T-helper 17 cell (primary cell): ENCODE measurements at places on chromosomes 7 and 10.

DNA sequence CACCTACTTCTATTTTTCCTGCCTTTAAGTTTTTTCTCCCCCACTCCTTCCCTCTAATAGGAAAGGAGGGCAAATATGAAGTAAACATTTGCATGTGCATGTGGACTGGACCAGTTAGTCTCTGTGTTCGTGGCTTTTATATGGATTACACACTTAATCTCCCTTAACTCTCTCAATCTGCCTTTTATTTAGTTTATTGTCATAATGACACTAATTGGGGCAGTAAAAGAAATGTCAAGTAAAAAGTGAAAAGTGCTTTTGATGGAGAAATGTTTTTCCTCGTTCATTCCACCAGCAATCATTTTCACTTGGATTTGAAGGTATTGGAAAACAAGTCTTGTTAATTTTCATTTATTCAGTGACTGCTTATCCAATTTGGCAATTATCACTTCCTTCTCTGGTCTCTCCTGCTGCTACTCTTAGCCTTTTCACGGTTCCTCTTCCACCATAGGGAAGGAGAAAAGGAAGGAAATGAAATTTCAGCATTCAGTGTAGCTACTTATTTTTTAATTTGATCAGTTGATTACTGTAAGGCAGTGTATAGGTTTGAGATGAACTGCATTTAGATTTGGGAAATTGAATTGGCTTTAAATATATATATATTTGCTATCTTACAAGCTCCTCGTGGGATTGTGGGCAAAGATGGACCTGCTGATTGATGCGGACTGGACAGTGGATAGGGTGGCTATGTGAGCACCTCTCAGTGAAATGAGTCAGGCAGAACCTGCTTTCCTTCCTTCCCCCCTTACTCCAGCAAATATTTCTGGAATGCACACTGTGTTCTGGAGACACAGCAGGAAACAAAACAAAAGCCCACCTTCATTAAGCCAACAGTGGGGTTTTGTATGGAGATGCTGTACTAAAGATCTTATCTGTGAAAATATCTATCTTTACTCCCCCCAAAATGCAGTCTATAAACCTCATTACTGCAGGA, 77.5 kb downstream of the LRRC4 start:
- DNase-seq: no peak

GRCh38 chr10:8544057-8544380, 489.5 kb downstream of the GATA3 start:
- no peak for DNase-seq

- DNase-seq: no peak
Measured at GRCh38 chr7:16779051-16779450, 25.5 kb downstream of the TSPAN13 start.

DNA sequence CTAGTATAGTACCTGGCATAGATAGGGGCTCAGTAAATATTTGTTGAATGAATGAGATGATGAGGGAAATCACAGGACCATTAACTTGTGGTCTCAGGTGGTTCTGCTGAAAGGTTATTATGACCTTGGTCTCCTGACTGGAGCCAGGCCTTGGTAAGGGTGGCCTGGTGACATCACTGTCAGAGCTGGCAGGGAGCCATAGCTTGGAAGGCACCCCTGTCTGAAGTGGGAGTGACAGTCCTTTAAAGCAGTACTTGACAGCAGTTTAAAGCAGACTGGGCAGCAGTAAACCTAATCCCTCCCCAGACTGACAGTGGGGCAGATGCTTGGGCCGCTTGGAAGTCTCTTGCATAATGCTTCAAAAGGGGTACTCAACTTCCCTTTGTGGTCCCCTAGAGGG, 13.4 kb downstream of the DPCD start:
- DNase-seq: no peak

GRCh38 chr10:963186-963585, 25.0 kb upstream of the GTPBP4 start:
- DNase-seq: no peak

GRCh38 chr7:128005117-128005516, 26.1 kb downstream of the LRRC4 start:
- no peak for DNase-seq

- no peak for DNase-seq
Measured at GRCh38 chr7:15128716-15129115, 226.2 kb upstream of the DGKB start.

DNA sequence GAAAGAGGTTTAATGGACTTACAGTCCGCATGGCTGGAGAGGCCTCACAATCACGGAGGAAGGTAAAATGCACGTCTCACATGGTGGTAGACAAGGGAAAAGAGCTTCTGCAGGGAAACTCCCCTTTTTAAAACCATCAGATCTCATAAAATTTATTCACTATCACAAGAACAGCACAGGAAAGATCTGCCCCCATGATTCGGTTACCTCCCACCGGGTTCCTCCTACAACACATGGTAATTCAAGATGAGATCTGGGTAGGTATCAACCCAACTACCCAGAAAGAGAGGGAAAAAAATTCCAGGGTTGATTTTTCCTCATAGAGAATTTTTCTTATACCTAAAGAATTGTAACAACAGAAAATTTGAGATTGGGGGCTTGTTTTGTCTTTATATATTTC, 13.9 kb downstream of the RAPGEF5 start:
- DNase-seq: no peak

GRCh38 chr7:40015790-40016296, 65.8 kb downstream of the CDK13 start:
- DNase-seq: no peak

- DNase-seq: no peak
Measured at GRCh38 chr10:25907261-25907660, 26.8 kb upstream of the MYO3A start.

DNA sequence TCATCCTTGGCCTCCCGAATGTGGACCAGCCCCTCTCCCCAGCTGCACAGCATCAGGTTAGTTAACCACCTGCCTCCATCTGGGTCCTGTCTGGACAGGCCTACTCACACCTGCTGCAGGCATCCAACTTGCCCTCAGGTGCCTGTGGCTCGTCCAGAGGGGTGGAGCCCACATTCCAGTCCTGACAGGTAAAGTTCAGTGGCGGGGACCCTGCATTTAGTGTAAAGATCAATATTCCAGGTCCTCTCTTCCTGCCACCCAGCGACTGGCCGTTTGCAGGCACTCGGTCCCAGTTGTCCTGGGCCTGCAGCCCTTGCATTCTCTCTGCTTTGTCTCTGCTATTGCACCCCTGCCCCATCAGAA, 15.0 kb downstream of the HTRA1 start:
- no peak for DNase-seq

- no peak for DNase-seq
Measured at GRCh38 chr7:130350945-130351790, 6.6 kb downstream of the CPA5 start.

GRCh38 chr7:46207931-46208634, 287.0 kb upstream of the IGFBP3 start:
- DNase-seq: no peak

GRCh38 chr10:78775891-78776290, 292.9 kb upstream of the ZMIZ1 start:
- no peak for DNase-seq

DNA sequence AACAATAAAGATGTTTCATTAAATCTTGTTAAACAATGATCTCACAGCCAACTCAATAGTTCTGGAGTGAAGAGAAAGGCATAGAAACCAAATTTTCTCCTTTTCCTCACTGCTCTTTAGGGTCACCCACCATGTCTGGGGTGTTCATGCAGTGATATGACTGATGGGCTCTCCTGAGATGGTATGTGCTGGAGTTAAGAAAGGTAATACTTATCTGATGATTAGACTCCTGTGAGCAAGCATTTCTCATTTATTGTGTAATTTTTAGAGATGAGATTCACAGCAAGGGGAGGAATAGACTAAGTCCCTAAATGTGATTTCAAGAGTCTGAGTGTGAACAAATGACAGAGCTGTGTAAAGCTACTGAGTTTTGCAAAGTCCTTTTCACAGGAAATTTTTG, 1361.3 kb upstream of the CELF2 start:
- no peak for DNase-seq

- DNase-seq: no peak
Measured at GRCh38 chr7:98997846-98998245, 119.5 kb downstream of the TRRAP start.

- DNase-seq: no peak
Measured at GRCh38 chr7:116952635-116953371, 498 bp upstream of the ST7 start.

GRCh38 chr10:53716156-53716555, 943.6 kb upstream of the MBL2 start:
- DNase-seq: no peak

GRCh38 chr7:96870185-96870584, 135.2 kb upstream of the DLX6 start:
- DNase-seq: no peak

DNA sequence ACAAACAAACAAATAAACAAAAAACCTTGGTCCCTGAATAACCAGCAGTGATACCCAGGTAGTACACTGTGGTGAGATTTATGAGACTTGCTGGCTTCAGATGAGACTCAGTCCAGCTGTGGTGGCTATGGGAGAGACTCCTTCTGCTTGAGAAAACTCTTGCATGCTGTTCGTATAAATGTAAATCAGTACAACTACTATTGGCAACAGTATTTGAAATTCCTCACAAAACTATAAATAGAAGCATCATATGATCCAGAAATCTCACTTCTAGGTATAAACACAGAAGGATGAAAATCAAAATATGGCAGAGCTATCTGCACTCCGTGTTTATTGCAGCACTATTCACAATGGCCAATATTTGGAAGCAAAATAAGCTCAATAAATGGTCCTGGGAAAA, 692.1 kb downstream of the PCDH15 start:
- no peak for DNase-seq

GRCh38 chr7:5553298-5553877, 129.8 kb upstream of the TNRC18 start:
- DNase-seq: no peak

DNA sequence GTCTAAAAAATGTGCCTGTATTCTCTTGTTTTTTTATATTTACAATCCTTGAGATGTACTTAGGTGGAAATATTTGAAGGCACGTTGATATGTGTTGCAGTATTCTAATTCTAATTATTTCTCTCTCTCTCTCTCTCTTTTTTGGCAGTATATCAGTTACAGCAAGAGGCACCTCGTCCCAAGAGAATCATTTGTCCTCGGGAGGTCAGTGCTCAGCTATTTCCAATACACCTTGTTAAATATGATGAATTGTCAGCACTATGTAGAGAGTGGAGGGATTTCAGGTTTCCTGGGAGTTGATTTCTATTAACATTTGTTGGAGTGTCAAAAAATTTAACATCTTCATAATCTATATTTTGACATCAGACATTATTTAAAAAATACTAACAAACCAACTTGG, 173.2 kb downstream of the CHN2 start:
- DNase-seq: no peak

DNA sequence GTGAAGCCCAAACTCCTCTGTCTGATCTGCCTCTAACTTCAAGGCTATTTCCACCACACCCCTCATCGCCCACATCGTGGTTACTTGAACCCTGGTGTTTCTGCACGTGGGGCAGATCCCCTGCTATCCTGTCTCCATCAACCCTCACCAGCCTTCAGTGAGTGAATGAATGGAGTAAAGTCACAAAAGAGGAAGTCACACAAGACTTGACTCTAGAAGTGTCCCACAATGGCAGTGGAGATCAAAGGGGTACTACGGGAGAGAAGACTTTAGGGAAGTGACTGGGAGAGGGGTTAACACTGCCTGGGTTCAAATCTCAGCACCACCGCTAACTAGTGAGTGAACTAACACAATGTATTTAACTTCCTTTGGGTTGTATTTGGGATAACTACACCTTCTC, 85.9 kb downstream of the COBL start:
- no peak for DNase-seq

- DNase-seq: no peak
Measured at GRCh38 chr10:109920016-109920415, 3.3 kb downstream of the XPNPEP1 start.

- DNase-seq: no peak
Measured at GRCh38 chr7:36272567-36273269, 116.9 kb upstream of the ANLN start.

DNA sequence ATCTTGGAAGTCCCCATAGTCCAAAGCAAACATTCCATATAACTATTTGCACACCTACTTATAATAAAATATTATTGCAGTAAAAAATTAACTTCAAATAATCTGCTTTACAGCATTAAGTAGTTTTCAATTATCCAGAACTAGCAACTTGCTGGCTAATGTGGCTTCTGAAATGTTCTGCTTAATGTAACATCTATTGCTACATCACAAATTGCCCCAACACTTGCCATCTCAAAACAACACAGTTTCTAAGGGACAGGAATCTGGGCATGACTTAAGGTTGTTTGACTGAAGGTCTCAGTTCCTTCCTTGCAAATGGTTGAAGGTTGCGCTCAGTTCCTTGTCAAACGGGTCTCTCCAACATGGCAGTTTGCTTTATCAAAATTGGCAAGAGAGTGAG, 378.5 kb upstream of the SEMA3C start:
- DNase-seq: no peak

DNA sequence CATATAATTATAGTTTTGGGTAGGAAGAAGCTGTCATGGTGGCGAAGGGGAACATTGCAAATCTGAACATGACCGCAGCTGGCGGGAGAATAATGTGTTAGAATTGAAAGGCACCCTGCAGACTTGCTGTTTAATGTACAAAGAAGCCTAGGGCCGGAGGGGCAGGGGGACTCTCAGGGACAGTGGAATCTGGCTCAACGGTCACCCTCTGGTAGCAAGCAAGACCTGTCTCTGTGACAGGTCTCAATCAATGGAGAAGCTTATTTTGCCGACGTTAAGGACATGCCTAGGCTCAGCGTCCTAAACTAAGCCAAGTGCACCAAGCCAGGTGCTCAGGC, 177.3 kb downstream of the NSUN6 start:
- DNase-seq: no peak

GRCh38 chr10:718143-718700, 28.8 kb upstream of the DIP2C start:
- no peak for DNase-seq

DNA sequence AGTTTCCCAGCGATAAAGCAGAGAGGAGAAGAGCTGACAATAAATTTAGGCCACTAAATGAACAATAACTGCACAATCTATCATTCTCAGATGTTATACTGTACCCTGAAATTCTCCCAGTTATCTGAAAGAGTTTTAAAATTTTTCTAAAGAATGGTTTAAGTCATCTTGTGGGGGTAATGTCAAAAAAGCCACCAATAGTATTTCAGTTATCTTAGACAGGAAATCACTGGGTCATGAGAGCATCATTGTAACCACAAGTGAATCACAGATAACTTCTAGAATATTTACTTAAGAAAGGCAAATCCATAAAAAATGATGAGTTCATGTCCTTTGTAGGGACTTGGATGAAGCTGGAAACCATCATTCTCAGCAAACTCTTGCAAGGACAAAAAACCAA, 147.1 kb downstream of the DNAJB9 start:
- no peak for DNase-seq

DNA sequence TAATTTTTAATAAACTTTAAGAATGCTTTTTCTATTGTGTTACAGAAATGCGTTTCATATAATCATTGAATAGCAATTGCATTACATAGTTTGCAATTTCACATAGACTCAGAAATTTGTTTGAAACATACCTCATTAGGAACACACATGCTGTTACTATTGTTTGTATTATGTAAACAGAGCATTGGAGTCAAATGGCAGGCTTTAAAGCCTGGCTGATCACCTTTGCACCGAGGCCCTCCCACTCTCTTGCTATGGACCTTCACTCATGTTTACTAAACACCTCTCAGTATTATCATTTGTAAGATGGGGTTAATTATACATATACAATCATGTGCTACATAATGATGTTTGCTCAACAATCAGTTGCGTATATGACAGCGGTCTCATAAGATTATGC, 203.6 kb upstream of the NPSR1 start:
- DNase-seq: no peak
